Endodermal cell (in vitro differentiated cells): ENCODE measurements at places on chromosomes 1 and 21. TPM values are rescaled to one million over a fixed set of nuclear protein-coding genes. Genes with fewer than 3 reads are reported as not detected.

DNA sequence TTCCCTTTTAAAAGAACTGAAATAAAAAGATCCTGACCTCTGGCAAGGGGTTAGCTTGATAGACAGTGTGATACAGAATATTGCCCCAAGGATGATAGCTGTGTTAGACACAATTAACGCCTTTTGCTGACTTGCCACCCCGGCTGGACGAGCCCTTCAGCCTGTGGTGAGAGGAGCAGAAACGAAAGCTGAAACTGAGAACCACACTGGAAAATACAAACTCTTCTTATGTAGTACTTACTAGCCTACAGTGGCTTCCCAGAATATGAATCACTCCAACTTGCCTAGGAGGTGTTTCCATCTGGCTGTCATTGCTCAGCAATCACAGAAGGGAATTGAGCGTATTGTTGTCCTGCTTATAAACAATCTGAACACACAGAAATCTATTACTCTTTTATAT, 22.9 kb downstream of the SAMSN1 start:
- no peak for DNase-seq

DNA sequence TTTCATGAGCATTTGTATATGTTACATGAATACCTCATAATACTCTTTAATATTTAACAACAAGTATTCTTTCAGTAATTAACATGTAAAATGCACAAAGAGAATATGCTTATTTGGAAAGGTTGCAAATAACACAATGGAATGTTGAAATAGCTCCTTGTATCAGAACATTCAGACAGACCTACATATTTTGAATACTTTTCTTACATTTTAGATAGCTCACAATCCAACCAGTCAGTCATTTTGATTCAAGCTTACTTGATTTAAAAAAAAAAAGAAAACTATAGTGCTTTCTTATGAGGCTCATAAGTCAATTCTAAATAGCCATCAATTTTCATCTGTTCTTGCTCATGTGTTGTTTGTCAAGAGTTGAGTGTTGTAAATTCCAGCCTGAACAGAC, 518.8 kb downstream of the ADGRL2 start:
- no peak for DNase-seq

The NOS1AP gene
- total RNA-seq: 4.5 and 4.8 TPM in 2 replicates

- DNase-seq: no peak
Measured at GRCh38 chr1:92108631-92109030, 28.5 kb downstream of the BTBD8 start.

The LIPI gene
- not detected in 3 replicates for total RNA-seq

The DISP3 gene
- 7.6 to 13.6 TPM (median 11.6 TPM) in 3 replicates for total RNA-seq

The CLCA4 gene
- total RNA-seq: not detected in 2 replicates

DNA sequence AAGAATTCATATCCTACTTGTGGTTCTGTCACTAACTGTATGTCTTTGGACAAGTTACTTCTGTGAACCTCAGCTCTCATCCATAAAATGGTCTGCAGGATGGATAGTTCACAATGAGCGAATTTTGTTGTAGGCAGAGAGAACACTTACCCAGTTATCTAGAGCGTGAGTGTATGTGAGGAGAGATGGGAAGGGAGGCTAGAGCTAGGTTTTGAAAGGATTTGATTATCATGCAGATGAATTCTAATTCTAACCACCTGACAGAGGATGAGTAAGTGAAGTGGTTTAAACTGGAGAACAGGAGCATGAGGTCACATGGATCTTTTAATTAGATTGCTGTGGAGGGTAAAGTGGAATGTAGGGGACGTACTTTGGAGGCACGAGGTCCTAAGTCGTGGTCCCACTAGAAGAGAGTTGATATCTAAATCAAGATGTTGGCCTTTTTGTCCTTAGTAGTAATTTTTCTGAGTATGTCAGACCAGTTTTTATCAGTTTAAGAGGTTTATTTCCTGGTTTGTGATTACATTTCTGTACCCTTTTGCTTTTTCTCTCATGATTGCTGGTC, 5.0 kb downstream of the SUCO start:
- DNase-seq: no peak

The SMIM1 gene
- 10.3 and 11.1 TPM in 2 replicates for total RNA-seq

GRCh38 chr1:10664251-10664650, 132.2 kb downstream of the CASZ1 start:
- no peak for DNase-seq

The RGL1 gene
- 0.15 to 0.32 TPM (median 0.19 TPM) in 3 replicates for total RNA-seq

DNA sequence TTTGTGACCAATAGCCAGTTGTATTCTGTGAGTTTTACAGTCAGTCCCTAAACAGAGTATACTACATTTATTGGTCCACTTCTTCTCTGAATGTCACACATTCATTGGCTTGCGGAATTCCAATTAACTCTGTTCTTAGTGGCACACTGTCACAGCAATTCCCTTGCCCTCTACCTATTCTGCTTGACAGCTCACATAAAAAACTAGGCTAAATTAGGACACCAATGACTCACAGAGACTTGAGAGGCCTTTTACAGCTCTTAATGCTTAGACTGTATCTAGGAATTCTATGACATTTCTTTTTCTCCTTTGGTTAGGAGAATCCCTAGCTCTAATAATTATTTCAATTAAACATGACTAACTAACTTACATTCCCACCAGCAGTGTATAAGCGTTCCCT, 104.1 kb downstream of the NEGR1 start:
- no peak for DNase-seq

The SYT14 gene
- total RNA-seq: 2.9 to 8.7 TPM (median 6.2 TPM) in 3 replicates

The TSPAN2 gene
- total RNA-seq: 8.9 to 12.2 TPM (median 10.7 TPM) in 3 replicates

DNA sequence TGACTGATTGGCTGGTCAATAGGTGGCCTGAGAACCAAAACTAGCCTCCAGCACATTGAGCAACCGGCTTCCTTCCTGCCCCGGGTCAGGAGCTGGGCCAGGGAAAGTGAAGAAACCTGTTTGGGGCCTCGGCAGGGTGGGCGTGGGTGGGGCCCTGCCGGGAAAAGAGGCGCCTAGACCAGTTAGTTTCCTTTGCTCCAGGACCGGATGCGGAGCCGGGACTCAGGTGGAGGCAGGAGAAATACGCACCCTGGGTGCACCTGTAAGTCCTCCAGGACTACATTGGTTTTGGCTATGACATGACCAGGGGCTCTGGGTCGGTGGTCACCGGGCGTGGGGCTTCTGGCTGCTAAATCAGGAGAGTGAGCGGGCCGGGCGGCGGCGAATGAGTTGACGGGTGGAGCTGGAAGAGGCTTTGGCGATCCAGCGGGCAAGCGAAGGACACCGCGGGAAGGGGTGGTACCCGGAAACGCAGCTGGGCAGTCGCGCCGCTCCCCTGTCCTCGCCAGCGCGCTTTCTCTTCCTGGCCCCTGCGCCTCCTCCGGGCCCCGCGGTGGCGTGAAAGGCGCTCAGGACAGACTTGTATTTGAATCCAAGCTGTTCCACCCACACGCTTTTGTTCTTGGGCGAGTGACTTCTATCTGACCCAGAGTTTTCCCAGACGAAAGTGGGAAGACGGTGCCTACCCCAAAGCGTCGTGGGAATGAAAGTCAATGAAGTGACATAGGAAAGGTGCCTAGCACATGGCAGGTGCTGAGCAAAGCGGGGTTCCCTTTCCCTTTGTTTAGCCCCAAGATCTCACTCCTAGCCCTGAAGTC, 30.6 kb upstream of the JUN start:
- DNase-seq: peak; percentile 84

GRCh38 chr1:3454811-3455618, 550 bp downstream of the ARHGEF16 start:
- DNase-seq: peak; percentile 92

- peak; percentile 86 for DNase-seq
Measured at GRCh38 chr1:205354259-205355074, 2.3 kb downstream of the KLHDC8A start.

DNA sequence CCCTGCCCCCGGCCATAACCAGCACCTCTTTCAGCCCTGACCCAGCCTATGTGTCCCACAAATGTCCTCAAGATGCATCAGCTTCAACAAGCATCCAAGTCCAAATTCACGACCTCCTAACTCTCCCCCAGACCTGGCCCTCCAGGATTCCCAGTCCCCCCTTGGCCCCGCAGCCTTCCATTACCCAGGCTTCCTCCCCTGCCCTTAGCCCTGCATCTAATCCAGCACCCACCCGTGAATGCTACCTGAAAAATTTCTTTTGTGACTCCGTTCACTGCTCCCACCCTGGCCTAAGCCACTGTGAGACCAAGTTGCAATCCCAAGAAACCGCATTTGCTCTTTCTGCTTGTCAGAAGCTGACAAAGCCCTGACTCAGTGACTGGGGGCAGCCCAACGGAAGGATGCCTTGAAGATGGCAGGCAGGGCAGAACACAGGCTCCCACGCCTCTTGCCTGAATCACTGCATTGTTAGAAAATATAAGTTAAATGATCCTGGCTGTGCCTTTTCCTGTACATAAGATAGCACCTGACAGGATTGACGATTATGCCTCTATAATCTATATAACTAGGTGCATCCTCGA, 939 bp upstream of the MFAP2 start:
- DNase-seq: no peak

DNA sequence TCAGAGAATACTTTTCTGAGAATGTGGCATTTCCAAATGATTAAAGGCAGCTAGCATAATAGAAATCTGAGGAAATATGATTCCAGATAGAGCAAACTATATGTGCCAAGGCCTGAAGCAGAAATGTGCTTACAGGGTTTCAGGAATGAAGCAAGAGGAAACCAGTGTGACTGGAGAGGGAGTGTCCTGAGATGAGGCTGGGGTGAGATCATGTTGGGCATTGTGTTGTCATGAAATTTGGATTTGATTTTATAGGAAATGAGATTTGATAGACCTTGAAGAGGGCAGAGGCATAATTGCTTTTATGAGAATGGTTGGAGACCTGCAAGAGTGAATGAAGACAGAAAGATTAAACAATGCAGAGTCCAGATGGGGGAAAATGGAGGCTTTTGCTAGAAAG, 338.1 kb upstream of the SNX7 start:
- no peak for DNase-seq

GRCh38 chr21:14259747-14260146, 43.8 kb downstream of the RBM11 start:
- no peak for DNase-seq

The DIO1 gene
- not detected in 2 replicates for total RNA-seq

The GBP6 gene
- total RNA-seq: not detected in 2 replicates

The FCRL2 gene
- not detected in 2 replicates for total RNA-seq

DNA sequence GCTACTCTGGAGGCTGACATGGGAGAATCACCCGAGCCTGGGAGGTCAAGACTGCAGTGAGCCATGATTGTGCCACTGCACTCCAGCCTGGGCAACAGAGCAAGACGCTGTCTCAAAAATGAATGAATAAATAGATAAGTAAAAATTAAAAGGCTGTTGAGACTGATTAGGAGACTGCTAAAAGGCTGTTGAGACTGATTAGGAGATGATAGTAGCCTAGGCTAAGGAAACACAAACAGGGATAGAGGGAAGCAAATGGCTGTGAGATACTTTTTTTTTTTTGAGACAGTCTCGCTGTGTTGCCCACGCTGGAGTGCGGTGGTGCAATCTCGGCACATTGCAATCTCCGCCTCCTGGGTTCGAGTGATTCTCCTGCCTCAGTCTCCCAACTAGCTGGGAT, 28.4 kb downstream of the PRPF38A start:
- DNase-seq: no peak

The DBT gene
- total RNA-seq: 24.6 to 25.3 TPM (median 25.1 TPM) in 3 replicates

GRCh38 chr1:240888039-240888786, 276.3 kb upstream of the GREM2 start:
- DNase-seq: peak; percentile 91

GRCh38 chr1:225653463-225654276, 747 bp upstream of the ENAH start:
- peak; percentile 85 for DNase-seq

GRCh38 chr1:92797297-92797696, 12.4 kb upstream of the EVI5 start:
- DNase-seq: no peak

DNA sequence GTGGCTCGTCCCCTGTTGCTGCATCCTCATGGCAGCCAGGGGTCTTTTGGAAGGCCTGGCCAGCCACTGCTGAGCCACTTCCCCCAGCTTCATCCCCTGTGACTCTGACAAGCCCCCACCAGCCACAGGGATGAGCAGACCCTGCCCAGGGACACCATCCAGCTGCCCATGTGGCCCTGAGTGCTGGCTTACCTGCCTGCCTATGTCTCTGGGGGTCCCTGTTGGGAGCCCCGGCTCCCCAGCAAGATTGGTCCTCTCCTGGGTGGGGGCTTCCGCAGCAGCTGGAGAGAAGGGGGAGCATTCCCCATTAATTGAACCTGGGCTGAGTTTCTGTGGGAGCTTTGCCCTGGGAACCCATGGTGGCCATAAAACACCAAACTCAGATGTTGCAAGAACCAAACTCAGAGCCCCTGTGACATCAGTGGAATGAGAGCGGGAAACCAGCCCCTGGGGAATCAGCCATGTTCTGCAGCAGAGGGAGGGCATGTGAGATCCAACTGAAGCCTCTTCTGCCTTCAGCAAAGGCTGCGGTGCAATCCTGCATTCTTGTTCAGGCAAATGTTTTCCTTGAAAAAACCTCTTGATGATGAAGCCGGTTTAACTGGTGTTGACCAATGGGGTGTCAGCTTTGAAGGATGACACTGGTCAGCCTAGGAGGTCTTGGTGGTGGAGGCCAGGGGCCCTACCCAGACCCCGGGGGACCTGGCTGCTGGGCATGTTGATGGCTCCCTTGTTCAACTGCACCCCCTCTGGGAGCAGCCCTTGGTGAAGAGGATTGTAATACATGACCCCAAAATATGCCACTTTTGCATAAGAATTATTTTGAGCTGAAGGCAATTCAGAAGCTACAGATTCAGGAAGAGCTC, 28.3 kb upstream of the COL18A1 start:
- DNase-seq: no peak

- DNase-seq: no peak
Measured at GRCh38 chr1:244749230-244750016, 86.0 kb upstream of the COX20 start.

The SDF4 gene
- total RNA-seq: 85.9 and 92.6 TPM in 2 replicates

DNA sequence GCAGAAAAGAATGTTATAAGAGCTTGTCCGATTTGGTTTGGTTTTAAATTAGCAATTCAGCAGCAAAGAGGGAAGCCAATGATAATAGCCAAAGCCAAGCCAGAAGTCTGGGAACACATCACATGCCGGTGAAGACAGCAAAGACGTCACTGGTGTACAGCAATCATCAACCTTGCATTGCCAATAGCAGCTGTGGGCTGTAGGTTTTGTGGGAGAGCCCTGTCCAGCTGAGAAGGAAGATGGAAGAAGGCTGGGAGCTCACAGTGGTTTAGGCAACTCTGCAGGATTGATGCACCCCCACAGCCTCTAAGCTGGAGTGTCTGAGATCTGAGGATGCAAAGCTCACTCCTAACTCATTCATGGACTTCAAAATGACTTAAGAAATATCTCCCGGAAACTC, 338.7 kb downstream of the SIPA1L2 start:
- DNase-seq: no peak

GRCh38 chr1:81305997-81306452, 494.7 kb upstream of the ADGRL2 start:
- DNase-seq: peak; percentile 62

The SOAT1 gene
- total RNA-seq: 22.4 to 49.3 TPM (median 41.9 TPM) in 3 replicates

The PLA2G2A gene
- total RNA-seq: not detected in 3 replicates

GRCh38 chr21:36260030-36260787, 59.8 kb upstream of the MORC3 start:
- peak; percentile 63 for DNase-seq

GRCh38 chr1:204390751-204391466, 20.7 kb downstream of the PPP1R15B start:
- DNase-seq: peak; percentile 20

The CCDC181 gene
- 3.3 and 4.9 TPM in 2 replicates for total RNA-seq
